ENCODE measurements at places on chromosomes 5 and 9. TPM values are rescaled to one million over a fixed set of nuclear protein-coding genes. Genes with fewer than 3 reads are reported as not detected.

The PCDHB3 gene
- total RNA-seq = 3.1 TPM

The C9orf152 gene
- 1.8 TPM for total RNA-seq

The PLCXD3 gene
- 11.7 TPM for total RNA-seq

The GABRA6 gene
- total RNA-seq = not detected

The INSL6 gene
- 0.47 TPM for total RNA-seq

The PCDHB10 gene
- 2.3 TPM for total RNA-seq

The FGF18 gene
- 1.8 TPM for total RNA-seq

The ACER2 gene
- total RNA-seq = 4.2 TPM

The PLPPR1 gene
- 0.98 TPM for total RNA-seq

- no peak overlapping the region for H3K4me3 ChIP-seq
- no peaks in the 10 kb centered on the region for H3K4me1 ChIP-seq
- DNase-seq = no peak
- H3K27ac ChIP-seq = no peak overlapping the region
- H3K36me3 ChIP-seq = no peaks in the 10 kb centered on the region
Measured at GRCh38 chr5:96432216-96433065, 607 bp downstream of the PCSK1 start.

DNA sequence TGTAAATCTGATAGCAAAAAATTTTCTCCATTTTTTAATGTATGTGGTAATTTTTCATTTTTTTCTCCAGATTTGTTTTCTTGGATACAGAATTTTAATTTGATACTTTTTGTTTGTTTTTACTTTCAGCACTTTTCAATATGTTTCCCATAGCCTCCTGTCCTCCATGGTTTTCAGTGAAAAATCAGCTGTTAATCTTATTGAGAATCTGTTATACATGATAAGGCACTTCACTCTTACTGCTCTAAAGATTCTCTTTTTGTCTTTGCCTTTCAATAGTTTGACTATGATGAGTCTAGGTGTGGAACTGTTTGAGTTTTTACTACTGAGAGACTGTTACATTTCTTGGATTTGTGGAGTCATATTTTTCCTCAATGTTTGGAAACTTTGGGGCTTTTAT is 455.7 kb upstream of the NUDT12 start:
- no peaks in the 10 kb centered on the region for H3K27me3 ChIP-seq
- H3K27ac ChIP-seq = no peak overlapping the region
- no peaks in the 10 kb centered on the region for H3K4me1 ChIP-seq
- no peak overlapping the region for H3K4me3 ChIP-seq
- no peaks in the 10 kb centered on the region for H3K36me3 ChIP-seq
- DNase-seq = no peak

GRCh38 chr5:158565017-158565789 is 534.5 kb downstream of the EBF1 start:
- no peaks in the 10 kb centered on the region for H3K36me3 ChIP-seq
- H3K4me3 ChIP-seq = no peak overlapping the region
- DNase-seq = no peak
- no peak overlapping the region for H3K27ac ChIP-seq

DNA sequence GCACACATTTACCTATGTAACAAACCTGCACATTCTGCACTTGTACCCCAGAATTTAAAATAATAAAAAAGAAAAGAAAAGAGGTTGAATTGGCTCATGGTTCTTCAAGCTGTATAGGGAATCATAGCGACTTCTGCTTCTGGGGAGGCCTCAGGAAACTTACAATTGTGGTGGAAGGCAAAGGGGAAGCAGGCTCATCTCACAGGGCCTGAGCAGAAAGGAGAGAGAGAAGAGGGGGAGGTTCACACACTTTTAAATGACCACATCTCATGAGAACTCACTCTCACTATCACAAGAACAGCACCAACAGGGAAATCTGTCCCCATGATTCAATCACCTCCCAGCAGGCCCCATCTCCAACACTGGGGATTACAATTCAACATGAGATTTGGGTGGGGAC is 214.6 kb downstream of the CDK5RAP2 start:
- no peak for DNase-seq
- no peak overlapping the region for H3K27ac ChIP-seq
- H3K27me3 ChIP-seq = no peaks in the 10 kb centered on the region
- no peak overlapping the region for H3K4me3 ChIP-seq

DNA sequence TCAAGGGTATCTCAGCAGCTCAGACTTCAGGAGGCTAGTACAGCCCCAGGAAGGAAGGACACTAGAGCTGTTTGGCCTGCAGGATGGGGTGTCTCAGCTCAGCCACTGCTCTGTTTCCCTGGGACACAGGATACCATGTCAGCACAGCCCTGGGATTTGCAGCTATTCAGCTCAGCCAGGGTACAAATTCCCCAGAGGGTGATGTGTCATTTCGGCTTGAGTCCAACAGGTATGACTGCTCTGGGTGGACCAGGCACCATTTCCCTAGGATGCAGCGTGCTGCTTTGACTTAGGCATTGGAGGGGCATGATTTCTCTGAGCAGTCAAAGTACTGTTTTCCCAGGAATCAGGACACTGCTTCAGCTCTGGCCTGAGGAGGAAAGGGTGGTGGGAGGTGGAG is 130.1 kb downstream of the ARSB start:
- H3K27me3 ChIP-seq = no peaks in the 10 kb centered on the region
- H3K4me1 ChIP-seq = no peaks in the 10 kb centered on the region
- no peaks in the 10 kb centered on the region for H3K36me3 ChIP-seq

- H3K36me3 ChIP-seq = peaks cover 6% of the 10 kb centered on the region
- no peaks in the 10 kb centered on the region for H3K27me3 ChIP-seq
- peaks cover 2% of the 10 kb centered on the region for H3K4me1 ChIP-seq
- peak overlapping the region; percentile 94 for H3K27ac ChIP-seq
- DNase-seq = no peak
- peak overlapping the region; percentile 99 for H3K4me3 ChIP-seq
Measured at GRCh38 chr5:90528601-90529193, 687 bp downstream of the LYSMD3 start.

DNA sequence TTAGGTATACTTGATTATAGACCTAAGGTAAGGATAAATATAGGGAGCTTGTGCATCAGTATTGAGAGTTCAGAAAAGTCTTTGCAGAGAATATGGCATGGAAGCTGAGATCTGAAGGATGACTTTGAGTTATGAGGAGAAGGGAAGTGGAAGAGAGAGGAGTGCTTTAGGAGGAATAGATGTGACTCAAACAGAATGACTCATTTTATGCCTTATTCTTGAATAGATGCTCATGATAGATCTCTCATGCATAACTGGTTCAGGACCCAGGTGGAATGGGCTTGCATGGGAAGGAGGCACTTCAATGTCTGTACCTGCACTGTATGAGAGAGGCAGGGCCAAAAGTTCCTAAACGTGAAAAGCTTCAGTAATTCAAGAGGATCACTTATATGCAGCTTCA is 103.3 kb downstream of the CWC27 start:
- no peaks in the 10 kb centered on the region for H3K27me3 ChIP-seq
- DNase-seq = no peak
- no peak overlapping the region for H3K27ac ChIP-seq
- peaks cover under 1% of the 10 kb centered on the region for H3K36me3 ChIP-seq
- H3K4me3 ChIP-seq = no peak overlapping the region

- peaks cover 8% of the 10 kb centered on the region for H3K36me3 ChIP-seq
- H3K4me3 ChIP-seq = no peak overlapping the region
- no peaks in the 10 kb centered on the region for H3K27me3 ChIP-seq
- H3K4me1 ChIP-seq = no peaks in the 10 kb centered on the region
- no peak for DNase-seq
Measured at GRCh38 chr9:108913391-108913790, 20.5 kb downstream of the ELP1 start.

GRCh38 chr5:95923918-95924544 is 37.6 kb downstream of the ELL2 start:
- no peak for DNase-seq
- no peaks in the 10 kb centered on the region for H3K27me3 ChIP-seq
- H3K36me3 ChIP-seq = no peaks in the 10 kb centered on the region
- H3K4me3 ChIP-seq = no peak overlapping the region
- no peaks in the 10 kb centered on the region for H3K4me1 ChIP-seq

- peaks cover 24% of the 10 kb centered on the region for H3K36me3 ChIP-seq
- no peak overlapping the region for H3K4me3 ChIP-seq
- no peaks in the 10 kb centered on the region for H3K27me3 ChIP-seq
Measured at GRCh38 chr5:1318659-1319251, 23.9 kb upstream of the TERT start.

- no peaks in the 10 kb centered on the region for H3K4me1 ChIP-seq
- H3K27me3 ChIP-seq = no peaks in the 10 kb centered on the region
- H3K4me3 ChIP-seq = no peak overlapping the region
- no peak overlapping the region for H3K27ac ChIP-seq
Measured at GRCh38 chr5:68126886-68127285, 88.7 kb upstream of the PIK3R1 start.

GRCh38 chr5:40383749-40384651 is 295.7 kb upstream of the PTGER4 start:
- no peaks in the 10 kb centered on the region for H3K27me3 ChIP-seq
- no peak overlapping the region for H3K4me3 ChIP-seq
- DNase-seq = peak; percentile 11
- H3K36me3 ChIP-seq = no peaks in the 10 kb centered on the region
- no peaks in the 10 kb centered on the region for H3K4me1 ChIP-seq
- no peak overlapping the region for H3K27ac ChIP-seq

GRCh38 chr5:180639741-180640610 is 9.4 kb downstream of the FLT4 start:
- H3K27ac ChIP-seq = no peak overlapping the region
- H3K36me3 ChIP-seq = no peaks in the 10 kb centered on the region
- DNase-seq = no peak
- H3K27me3 ChIP-seq = no peaks in the 10 kb centered on the region
- no peak overlapping the region for H3K4me3 ChIP-seq
